Sigmoid colon (tissue), 7 donors: ENCODE measurements at places on chromosomes 4 and X.
A peak's percentile ranks its signal among the peaks of the same experiment; 100 is the strongest.

DNA sequence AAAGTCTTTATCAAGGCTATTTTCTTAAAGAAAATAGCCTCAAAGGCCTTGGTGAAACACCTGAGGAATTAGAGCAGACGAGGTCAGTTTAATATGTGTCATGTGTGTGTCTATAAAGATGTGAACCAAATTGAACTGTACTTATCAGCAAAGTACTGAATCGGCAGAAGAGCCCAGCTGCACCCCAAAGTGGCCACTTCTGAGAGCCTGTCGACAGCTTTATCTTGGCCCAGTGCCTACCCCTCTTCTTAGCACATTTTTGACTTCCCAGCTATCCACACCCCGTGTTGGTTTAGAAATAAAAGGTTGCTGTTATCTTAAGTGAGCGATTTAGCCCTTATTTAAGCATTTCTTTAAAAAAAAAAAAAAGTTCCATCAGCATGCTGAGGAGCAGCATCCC is 329.7 kb downstream of the FBXW7 start:
- no peak overlapping the region for H3K27ac ChIP-seq
- DNase-seq: no peak
- H3K4me1 ChIP-seq: no peaks in the 10 kb centered on the region
- H3K27me3 ChIP-seq: no peaks in the 10 kb centered on the region
- H3K4me3 ChIP-seq: no peak overlapping the region
- H3K36me3 ChIP-seq: no peaks in the 10 kb centered on the region

GRCh38 chr4:54843106-54843505 is 185.3 kb downstream of the KIT start:
- no peaks in the 10 kb centered on the region for H3K36me3 ChIP-seq
- H3K4me3 ChIP-seq: no peak overlapping the region
- H3K27ac ChIP-seq: no peak overlapping the region
- H3K27me3 ChIP-seq: no peaks in the 10 kb centered on the region
- no peak for DNase-seq
- H3K4me1 ChIP-seq: no peaks in the 10 kb centered on the region

DNA sequence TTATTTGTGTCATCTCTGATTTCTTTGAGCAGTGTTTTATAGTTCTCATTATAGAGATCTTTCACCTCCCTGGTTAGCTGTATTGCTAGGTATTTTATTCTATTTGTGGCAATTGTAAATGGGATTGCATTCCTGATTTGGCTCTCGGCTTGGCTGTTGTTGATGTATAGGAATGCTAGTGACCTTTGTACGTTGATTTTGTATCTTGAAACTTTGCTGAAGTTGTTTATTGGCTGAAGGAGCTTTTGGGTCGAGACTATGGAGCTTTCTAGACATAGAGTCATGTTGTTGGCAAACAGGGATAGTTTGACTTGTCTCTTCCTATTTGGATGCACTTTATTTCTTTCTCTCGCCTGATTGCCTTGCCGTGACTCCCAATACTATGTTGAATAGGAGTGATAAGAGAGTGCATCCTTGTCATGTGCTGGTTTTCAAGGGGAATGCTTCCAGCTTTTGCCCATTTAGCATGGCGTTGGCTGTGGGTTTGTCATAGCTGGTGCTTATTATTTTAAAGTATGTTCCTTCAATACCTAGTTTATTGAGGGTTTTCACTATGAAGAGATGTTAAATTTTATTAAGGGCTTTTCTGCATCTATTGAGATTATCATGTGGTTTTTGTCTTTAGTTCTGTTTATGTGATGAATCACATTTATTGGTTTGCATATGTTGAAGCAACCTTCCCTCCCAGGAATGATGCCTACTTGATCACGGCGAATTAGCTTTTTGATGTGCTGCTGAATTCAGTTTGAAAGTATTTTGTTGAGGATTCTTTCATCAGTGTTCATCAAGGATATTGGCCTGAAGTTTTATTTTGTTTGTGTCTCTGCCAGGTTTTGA is 72.7 kb upstream of the BOD1L1 start:
- DNase-seq: no peak
- H3K36me3 ChIP-seq: no peaks in the 10 kb centered on the region
- no peak overlapping the region for H3K27ac ChIP-seq
- H3K4me1 ChIP-seq: no peaks in the 10 kb centered on the region
- no peaks in the 10 kb centered on the region for H3K27me3 ChIP-seq

DNA sequence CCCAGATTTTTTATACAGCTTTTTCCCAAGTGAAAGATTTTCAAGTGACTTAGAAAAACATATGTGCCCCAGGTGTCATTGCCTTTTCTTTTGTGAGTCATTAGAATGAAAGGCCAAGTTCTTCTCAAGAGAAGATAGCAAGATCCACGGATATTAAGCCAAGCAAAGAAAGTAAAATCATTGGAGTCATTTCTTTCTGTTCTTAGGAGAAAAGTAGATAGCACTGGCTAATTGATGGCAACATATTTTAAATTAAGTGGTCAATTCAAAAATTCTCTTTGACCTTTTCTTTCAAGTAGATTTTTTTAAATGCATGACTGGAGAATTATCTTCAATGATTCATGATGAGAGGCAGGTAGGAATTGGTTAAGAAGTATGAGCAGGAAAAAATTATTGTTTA is 94.4 kb downstream of the HHIP start:
- no peaks in the 10 kb centered on the region for H3K36me3 ChIP-seq
- no peak overlapping the region for H3K27ac ChIP-seq
- no peaks in the 10 kb centered on the region for H3K4me1 ChIP-seq
- H3K4me3 ChIP-seq: no peak overlapping the region
- no peak for DNase-seq
- H3K27me3 ChIP-seq: no peaks in the 10 kb centered on the region

- H3K4me3 ChIP-seq: no peak overlapping the region
- peaks cover 26% of the 10 kb centered on the region for H3K4me1 ChIP-seq
- no peak for DNase-seq
- H3K27me3 ChIP-seq: no peaks in the 10 kb centered on the region
- H3K27ac ChIP-seq: no peak overlapping the region
- H3K36me3 ChIP-seq: no peaks in the 10 kb centered on the region
These were observed 55.1 kb downstream of the PPP3CA start for GRCh38 chr4:101292214-101292613.

- no peak overlapping the region for H3K27ac ChIP-seq
- H3K4me3 ChIP-seq: no peak overlapping the region
- H3K4me1 ChIP-seq: no peaks in the 10 kb centered on the region
These were observed 232.2 kb upstream of the IGFBP7 start for GRCh38 chr4:57342411-57342810.

- H3K27ac ChIP-seq: peak overlapping the region; percentile 91
- no peaks in the 10 kb centered on the region for H3K27me3 ChIP-seq
- H3K36me3 ChIP-seq: no peaks in the 10 kb centered on the region
- DNase-seq: no peak
- H3K4me1 ChIP-seq: peaks cover 19% of the 10 kb centered on the region
- H3K4me3 ChIP-seq: peak overlapping the region; percentile 77
These were observed 25.9 kb downstream of the ZNF721 start for GRCh38 chr4:472881-473569.

DNA sequence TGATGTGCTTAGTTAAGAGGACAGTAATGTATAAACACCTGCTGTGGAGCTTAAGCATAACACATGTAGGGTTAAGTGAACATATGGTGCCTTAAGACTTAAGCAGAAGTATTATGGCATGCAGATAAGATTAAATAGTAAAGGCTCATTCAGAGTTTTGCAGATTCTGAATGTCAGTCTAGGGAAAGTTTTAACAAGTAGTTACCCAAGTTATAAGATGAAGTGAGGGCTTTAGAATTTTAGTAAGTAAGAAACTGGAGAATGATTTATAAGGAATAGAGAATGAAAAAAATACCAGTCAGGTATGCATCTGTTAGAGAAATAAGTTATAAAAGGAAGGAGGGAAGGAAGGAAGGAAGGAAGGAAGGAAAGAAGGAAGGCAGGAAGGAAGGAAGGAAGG is 902.1 kb downstream of the TRAM1L1 start:
- no peaks in the 10 kb centered on the region for H3K36me3 ChIP-seq
- H3K4me3 ChIP-seq: no peak overlapping the region
- H3K27me3 ChIP-seq: no peaks in the 10 kb centered on the region
- DNase-seq: no peak
- H3K27ac ChIP-seq: no peak overlapping the region

GRCh38 chrX:72634331-72634730 is 61.7 kb upstream of the HDAC8 start:
- DNase-seq: no peak
- no peak overlapping the region for H3K27ac ChIP-seq
- no peaks in the 10 kb centered on the region for H3K27me3 ChIP-seq
- H3K4me1 ChIP-seq: no peaks in the 10 kb centered on the region
